ENCODE measurements at places on chromosomes 3 and 15.

DNA sequence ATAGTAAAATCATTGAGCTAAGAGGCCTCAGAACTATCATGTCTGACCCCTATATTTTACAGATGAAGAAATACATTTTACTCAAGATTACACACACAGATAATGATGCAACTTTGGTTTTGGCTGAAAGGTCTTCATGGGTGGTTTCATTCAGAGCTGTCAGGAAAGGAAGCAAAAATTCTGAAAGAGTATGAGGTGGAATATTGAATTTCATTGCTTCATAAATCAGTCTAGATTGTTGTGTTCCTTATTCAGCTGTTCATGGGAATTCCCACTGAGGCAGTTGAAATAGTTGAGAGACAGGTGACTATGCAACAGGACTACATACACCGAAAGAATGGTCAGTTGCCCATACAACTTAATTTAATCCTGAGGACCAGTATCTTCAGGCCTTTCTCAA, 39.4 kb downstream of the CD200 start:
- no peak for DNase-seq

DNA sequence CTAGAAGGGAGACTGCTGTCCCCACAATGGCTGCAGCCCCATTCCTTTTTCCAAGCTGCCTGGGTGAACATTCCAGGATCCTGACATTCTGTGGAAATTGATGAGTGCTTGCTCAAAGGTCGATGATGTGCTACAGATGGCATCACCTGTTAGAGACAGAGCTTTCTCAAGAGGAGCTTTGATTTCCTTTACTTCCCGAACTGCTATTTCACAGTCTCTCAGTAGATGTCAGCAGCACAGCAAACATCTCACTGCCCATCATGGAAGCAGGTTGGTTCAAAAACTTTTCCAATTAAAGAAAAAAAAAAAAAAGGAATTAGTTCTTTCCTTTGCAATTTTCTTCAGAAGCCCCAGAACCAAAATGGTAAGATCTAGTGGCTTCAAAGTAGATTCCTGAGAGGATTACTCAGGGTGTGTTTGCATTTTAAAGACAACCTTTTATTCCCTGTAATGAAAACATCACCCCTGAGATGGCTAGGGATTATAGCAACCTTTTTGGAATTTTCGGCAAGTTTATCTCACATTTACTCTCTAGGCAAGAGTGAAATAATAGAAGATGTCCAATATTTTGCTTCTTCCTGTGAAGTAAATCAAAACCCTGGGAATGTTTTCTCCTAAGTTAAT, 44.8 kb downstream of the POLR2M start:
- no peak for DNase-seq

DNA sequence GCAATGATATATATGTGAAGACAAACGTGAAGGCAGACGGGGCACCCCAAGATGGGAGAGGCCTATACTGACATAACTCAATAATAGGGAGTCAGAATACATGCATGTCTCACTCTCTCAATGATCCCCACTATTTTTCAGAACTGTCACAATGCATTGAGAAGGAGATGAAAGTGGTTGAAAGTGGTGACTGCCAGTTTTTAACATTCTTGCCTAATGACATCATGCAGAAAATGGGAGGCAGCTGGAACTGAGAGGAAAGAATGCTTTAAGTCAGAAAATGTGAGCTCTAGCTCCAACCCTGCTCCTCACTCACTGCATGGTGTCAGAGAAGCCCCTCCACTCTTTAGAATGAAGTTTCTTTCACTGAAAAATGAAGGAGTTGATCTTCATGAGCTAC, 55.3 kb upstream of the P2RY1 start:
- DNase-seq: peak; percentile 22

DNA sequence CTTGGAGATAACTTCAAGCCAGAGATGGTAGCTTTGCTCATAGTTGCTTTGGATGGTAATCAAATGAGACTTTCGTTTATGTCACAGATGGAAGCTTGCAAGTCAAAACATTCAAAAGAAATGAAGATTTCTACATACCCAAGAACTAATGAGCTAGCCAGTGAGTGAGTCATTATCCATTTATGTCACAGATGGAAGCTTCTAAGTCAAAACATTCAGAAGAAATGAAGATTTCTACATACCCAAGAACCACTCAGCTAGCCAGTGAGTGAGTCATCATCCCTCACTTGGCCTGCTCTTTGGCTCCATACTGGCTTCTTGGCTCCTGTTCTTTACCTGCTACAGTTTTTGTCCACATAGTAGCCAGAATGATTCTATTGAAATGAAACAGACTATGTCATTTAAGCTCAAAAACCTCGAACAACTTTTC, 559.8 kb upstream of the CBLB start:
- no peak for DNase-seq

DNA sequence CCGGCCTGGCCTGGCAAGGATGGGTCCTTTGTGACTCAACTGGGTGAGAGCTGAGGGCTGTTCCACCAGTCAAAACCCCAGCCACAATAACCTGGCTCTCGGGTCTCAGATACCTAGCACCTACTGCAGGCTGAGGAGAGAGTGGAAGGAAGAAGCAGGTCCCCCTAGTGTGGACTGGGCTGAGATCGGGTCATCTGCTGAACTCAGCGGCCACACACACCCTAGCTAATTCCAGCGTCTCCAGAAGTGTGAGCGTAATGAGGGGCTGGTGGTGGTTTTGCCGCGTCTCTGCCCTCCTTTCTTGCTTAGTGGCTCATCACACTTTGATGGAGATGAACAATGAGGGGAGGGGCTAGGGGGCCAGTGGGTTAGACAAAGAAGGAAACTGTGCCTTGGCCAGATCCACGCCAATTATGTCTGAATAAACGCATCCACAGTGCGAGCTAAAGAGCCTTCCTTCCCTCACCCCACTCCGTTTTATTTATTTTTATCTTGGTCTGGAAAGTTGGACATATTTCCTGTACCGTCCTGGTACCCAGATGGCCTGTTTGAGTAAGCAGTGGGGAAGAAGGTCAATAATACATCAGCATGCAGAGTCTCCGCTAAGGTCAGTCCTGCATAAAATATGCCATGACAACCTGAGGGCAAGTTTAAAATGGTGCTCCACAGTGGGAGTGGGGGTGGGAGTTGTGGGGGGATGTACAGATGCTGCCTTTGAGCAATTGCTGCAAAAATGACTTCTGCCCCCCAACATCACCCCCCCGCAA, 370.0 kb downstream of the WDR72 start:
- DNase-seq: no peak

DNA sequence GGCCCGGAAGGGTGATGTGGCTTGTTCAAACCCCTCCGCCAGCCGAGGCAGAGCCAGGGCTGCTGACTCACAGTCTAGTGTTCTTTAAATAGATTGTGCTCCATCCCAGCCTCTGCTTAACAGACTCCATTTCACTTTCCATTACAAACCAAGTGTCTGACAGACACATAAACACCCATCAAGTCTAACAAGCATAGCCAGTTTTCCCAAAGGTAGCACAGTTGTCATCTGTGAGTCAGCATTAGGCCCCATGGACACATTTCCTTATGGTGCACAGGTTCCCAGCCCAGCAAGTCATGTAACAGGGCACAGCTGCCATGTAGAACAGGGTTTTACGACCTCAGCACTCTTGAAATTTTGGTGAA, 109.9 kb upstream of the RAP2B start:
- no peak for DNase-seq

DNA sequence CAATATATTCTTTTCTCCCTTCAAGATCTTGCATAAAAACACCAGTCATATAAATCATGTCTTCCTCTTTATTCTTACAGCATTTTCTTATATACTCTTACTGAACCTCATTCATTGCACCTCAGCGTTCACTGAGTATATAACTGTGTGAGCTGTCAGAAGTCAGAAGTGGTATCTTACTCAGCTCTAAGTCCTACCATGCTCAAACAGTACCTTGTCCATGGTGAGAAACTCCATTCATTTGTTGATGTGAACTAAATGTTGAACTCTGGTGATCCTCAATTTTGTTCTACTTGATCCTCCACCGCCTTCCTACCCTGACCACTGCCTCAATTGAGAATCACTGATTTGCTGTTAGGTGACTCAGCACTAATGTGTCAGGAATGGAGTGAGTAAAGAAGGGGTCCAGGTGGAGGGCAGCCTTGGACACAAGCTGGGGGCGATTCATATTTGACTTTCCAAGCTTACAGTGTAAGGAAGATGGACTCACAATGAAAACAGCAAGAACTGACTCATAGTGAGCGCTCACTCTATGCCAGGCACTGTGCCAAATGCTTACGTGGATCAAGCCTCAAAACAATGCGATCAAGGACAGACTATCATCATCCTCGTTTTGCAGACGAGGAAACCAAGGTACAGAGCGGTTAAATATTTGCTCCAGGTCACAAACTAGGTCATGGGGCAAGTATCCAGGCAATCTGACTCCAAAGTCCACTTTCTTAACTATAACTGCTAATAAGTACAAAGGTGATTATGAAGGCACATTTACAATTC, 13.5 kb upstream of the ZFYVE19 start:
- DNase-seq: no peak
